Gastrocnemius medialis (tissue), 4 donors: ENCODE measurements at places on chromosomes 1 and 21. TPM values are rescaled to one million over a fixed set of nuclear protein-coding genes. Genes with fewer than 3 reads are reported as not detected.

Gene CLDN17
- total RNA-seq, result not detected

Gene OXCT2
- not detected for total RNA-seq

Gene CRP
- total RNA-seq, result 11.0 TPM

Gene GBP6
- not detected for total RNA-seq

Gene PAQR7
- 1.4 TPM for total RNA-seq

Gene SYTL1
- total RNA-seq, result not detected

DNA sequence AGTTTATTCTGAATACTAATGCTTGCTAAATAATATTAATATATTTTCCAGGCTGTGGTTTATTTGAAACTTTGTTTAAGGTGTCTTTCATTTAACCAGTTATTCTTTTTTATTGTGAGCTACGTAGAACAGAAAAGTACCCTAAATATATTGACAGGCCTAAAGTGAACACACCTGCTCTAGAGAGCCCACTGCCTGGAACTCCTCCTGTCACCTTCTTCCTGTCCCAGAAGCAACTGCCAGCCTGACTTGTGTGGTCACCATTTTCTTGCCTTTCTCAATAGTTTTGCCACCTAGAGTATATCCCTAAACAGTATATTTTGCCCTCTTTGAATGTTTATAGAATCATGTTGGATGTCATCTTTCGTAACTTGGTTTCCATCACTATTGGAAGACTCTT, 48.5 kb downstream of the SCCPDH start:
- no peak for DNase-seq
- H3K4me1 ChIP-seq, result no peaks in the 10 kb centered on the region
- peaks cover 3% of the 10 kb centered on the region for H3K36me3 ChIP-seq
- no peak overlapping the region for H3K27ac ChIP-seq
- no peak overlapping the region for H3K4me3 ChIP-seq

GRCh38 chr1:11434501-11434900, 44.5 kb upstream of the DISP3 start:
- H3K27me3 ChIP-seq, result peaks cover 5% of the 10 kb centered on the region
- DNase-seq, result no peak
- H3K27ac ChIP-seq, result no peak overlapping the region
- H3K4me3 ChIP-seq, result no peak overlapping the region
- H3K4me1 ChIP-seq, result no peaks in the 10 kb centered on the region

- H3K27me3 ChIP-seq, result no peaks in the 10 kb centered on the region
- H3K36me3 ChIP-seq, result no peaks in the 10 kb centered on the region
- H3K4me3 ChIP-seq, result no peak overlapping the region
- peak; percentile 66 for DNase-seq
- H3K27ac ChIP-seq, result no peak overlapping the region
- peaks cover 29% of the 10 kb centered on the region for H3K4me1 ChIP-seq
Observed at GRCh38 chr1:93751377-93752250, 70.0 kb upstream of the BCAR3 start.

- H3K4me3 ChIP-seq, result no peak overlapping the region
- DNase-seq, result no peak
- peaks cover 9% of the 10 kb centered on the region for H3K4me1 ChIP-seq
Observed at GRCh38 chr1:10967090-10967489, 45.4 kb upstream of the TARDBP start.

DNA sequence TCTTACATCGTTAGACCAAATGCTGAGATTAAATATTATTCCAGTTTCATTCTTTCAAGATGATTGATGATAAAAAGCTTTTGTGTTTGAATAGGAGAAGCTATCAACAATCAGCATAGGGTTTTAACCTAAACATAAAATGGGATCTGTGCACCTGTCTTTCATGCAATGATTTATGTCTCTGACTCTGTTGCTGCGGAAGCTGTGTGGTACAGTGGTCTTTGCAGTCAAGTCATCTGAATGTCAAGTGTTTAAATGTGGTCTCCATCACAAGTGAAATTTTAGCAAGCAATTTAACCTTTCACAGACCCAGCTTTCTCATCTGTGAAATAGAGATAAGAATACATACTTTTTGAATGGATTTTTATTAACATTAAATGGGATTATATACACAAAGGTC, 107.2 kb downstream of the PLPPR5 start:
- no peaks in the 10 kb centered on the region for H3K27me3 ChIP-seq
- DNase-seq, result no peak
- no peaks in the 10 kb centered on the region for H3K36me3 ChIP-seq
- H3K4me3 ChIP-seq, result no peak overlapping the region
- no peak overlapping the region for H3K27ac ChIP-seq

GRCh38 chr1:7457811-7458210, 313.3 kb upstream of the VAMP3 start:
- no peaks in the 10 kb centered on the region for H3K36me3 ChIP-seq
- H3K4me3 ChIP-seq, result no peak overlapping the region
- no peak for DNase-seq
- H3K27me3 ChIP-seq, result no peaks in the 10 kb centered on the region
- no peak overlapping the region for H3K27ac ChIP-seq
- peaks cover 6% of the 10 kb centered on the region for H3K4me1 ChIP-seq

GRCh38 chr1:13930151-13930550, 230.2 kb downstream of the PRDM2 start:
- DNase-seq, result no peak
- no peak overlapping the region for H3K4me3 ChIP-seq
- H3K27ac ChIP-seq, result no peak overlapping the region
- no peaks in the 10 kb centered on the region for H3K36me3 ChIP-seq

DNA sequence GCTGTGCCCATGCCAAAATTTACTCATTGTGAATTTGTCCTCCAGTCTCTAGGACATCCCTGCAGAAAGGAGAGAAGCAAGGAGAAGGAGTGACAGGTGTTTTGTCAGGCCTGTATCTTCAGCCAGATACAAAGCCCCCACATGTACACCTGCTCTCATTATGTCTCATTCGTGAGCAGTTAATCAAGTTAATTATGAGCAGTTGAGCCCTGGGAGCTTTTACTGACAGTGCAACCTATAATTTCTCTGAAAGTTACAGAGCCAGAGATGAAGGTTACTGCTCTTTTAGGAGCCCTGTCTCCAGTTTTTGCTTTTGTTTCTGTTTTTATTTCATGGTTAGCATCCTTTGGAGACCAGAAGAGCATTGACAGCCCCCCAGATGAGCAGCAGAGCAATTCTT, 5.0 kb upstream of the ILDR2 start:
- DNase-seq, result no peak
- H3K36me3 ChIP-seq, result no peaks in the 10 kb centered on the region
- H3K27ac ChIP-seq, result no peak overlapping the region
- H3K4me3 ChIP-seq, result no peak overlapping the region

DNA sequence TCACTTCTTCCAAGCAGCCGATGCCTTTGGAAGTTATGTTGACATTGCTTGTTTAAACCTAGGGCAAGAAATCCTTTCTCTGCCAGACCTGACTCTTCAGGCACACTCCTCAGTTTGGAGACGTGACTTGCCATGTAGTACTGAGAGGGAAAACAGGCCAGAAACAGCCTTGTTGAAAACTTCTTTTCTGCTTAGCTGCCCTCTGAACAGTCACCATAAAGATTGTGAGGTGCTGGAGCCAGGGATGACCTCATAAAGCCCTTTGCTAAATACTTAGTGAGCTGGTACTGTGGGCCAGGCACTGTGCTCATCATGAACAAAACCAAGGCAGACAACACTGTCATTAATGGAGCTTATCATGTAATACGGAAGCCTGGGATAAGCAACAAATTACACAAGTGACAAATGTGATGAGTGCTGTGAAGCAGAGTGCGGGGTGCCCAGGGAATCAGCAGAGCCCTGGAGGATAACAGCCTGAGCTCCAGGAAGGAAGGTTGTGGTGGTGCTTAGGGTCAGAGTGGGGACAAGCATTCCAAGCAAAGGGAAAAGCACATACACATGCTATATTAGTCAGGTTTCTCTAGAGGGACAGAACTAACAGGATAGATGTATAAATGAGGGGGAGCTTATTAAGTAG, 42.4 kb downstream of the MTARC1 start:
- no peak overlapping the region for H3K27ac ChIP-seq
- H3K4me3 ChIP-seq, result no peak overlapping the region
- no peaks in the 10 kb centered on the region for H3K27me3 ChIP-seq

DNA sequence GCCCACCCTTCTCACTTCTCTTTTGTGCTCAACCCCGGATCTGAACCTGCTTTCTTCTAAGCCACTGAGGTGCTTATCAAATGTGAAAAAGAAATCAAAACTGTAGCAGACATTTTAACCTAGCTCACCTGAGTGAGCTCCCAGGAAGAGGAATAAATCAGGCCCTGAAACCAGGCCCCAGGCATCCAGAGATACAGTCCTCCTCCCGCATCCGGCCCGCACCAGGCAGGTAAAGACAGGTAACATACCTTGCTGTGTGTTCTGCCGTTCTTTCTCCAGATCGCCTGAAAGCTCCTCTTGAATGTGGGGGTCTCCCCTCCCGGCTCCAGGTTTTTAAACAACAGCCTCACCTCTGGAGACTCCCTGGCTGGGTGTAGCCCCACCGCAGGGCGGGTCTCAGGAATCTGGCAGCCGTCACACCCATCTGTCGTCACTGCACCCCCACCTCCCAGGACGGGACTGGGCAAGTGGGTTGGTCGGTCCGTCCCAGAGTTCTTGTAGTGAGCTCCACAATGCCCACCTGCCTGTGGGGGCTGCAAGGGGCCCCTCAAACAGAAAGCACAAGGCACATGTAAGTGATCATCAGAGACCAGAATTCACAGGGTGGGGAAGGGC, at the start of gene LAMB3:
Gene LAMB3 (minus strand): TSS at position 305 of the 615 bp plus-strand sequence. CDS start 1,481 bp downstream, outside the sequence.
- H3K4me3 ChIP-seq, result no peak within 1 kb of the TSS
- H3K27ac ChIP-seq, result peak within 1 kb of the TSS; percentile 67
- DNase-seq, result no peak
- H3K27me3 ChIP-seq, result no peaks in the 10 kb centered on the region

- no peak overlapping the region for H3K4me3 ChIP-seq
- no peaks in the 10 kb centered on the region for H3K4me1 ChIP-seq
- DNase-seq, result no peak
- H3K27ac ChIP-seq, result no peak overlapping the region
- H3K36me3 ChIP-seq, result no peaks in the 10 kb centered on the region
- H3K27me3 ChIP-seq, result no peaks in the 10 kb centered on the region
Observed at GRCh38 chr21:41090981-41091380, 77.0 kb upstream of the BACE2 start.

- H3K27ac ChIP-seq, result peak overlapping the region; percentile 81
- H3K27me3 ChIP-seq, result no peaks in the 10 kb centered on the region
- H3K4me1 ChIP-seq, result peaks cover 35% of the 10 kb centered on the region
- no peak for DNase-seq
- H3K36me3 ChIP-seq, result no peaks in the 10 kb centered on the region
- H3K4me3 ChIP-seq, result peak overlapping the region; percentile 92
Observed at GRCh38 chr1:150550222-150551050, 1.2 kb downstream of the ADAMTSL4 start.

GRCh38 chr1:241918879-241919278, 38.7 kb upstream of the BECN2 start:
- H3K4me3 ChIP-seq, result no peak overlapping the region
- H3K4me1 ChIP-seq, result no peaks in the 10 kb centered on the region
- H3K27me3 ChIP-seq, result no peaks in the 10 kb centered on the region
- H3K27ac ChIP-seq, result no peak overlapping the region
